ENCODE measurements at places on chromosomes 2 and 18.

- DNase-seq, result no peak
Measured at GRCh38 chr18:32520771-32521170, 50.1 kb upstream of the GAREM1 start.

DNA sequence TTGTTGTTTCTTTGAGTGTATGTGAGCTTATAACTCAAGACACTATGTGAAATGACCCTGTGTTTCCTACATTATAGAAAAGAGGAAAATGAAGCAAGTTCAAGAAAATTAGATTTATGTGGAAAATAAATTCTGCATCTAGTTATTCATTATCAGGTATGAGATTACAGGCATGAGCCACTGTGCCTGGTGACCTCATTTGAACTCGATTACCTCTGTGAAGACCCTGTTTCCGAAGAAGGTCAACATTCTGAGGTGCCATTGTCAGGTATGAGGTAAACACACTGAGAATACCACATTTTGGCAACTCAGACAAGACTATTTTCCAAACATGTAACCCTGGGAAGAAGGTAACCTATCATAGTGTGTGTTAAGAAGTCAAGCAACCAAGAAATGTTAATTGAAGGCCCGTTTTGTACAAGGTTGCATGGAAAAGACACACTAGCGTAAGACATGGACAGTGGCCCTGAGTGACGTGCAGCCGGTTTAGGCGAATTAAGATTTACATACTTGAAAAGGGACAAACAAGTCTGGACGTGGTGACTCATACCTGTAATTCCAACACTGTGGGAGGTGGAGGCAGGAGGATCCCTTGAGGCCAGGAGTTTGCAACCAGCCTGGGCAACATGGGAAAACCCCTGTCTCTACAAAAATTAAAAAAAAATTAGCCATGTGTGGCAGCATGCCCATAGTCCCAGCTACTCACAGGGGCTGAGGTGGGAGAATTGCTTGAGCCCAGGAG, 186.6 kb downstream of the NEDD4L start:
- DNase-seq, result no peak

DNA sequence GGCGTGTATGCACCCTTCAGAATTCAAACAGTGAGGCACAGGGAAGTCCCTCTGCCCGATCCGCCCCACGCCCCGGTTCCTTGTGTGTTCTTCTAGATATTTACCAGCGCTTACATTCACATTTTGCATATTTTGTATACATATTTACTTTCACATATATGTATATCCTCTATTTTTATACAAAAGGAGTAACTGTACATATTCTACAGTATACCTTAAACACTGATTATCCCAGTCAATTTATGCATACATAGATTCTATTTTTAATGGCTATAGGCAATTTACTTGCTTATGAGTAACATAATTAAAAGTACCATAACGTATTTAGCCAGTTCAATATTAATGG, 307 bp upstream of the DUSP11 start:
- no peak for DNase-seq

DNA sequence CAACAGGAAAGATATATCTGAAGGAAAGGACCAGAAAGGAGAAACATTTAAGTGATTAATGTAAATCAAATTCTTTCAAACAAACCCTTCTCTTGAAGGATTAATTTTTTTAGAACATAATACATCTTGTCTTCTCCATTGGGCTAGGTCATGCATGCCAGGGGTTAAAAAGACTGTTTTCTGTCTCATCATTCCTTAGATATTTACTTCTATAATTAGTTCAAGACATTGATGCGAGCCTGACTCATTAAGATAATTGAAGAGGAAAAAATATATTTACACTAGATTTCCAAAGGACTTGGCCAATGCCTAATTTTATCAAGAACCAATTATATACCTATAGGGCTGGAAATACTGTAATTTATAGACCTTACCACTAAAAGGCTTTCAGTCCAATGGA, 166.6 kb upstream of the SETBP1 start:
- no peak for DNase-seq

DNA sequence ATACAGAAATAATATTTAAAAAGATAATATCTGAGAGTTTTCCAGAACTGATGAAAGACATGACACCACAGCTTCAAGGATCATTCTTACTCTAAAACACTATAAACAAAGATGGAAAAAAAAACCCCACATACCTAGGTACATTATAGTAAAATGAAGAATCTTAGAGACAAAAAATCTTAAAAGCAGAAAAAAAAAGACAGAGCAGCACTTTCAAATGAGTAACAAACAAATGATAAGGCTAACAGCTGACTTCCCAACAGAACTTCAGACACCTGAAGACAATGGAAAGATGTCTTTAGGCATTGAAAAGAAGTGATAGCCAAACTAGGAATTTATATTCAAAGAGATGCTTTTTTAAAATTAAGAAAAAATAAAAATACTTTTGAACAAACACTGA, 21.2 kb upstream of the AFF3 start:
- no peak for DNase-seq

DNA sequence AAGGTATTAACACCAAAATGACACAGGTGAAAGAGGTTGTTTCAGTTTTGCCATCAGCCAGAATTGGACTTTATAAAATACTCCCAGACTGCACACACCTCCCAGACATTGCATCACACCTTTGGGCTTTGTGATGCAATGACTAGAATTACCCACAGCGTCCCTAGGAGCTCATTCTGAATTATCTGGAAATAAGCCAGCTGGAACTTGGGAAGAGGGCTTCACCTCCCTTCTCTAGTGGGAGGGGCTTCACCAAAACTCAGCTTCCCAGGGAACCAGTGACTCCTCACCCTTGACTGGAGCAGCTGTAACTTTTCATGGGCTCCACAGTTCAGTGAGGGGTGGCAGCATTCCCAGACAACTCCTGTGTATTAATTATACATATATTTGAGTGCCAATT, 83.1 kb upstream of the BZW1 start:
- DNase-seq, result no peak

DNA sequence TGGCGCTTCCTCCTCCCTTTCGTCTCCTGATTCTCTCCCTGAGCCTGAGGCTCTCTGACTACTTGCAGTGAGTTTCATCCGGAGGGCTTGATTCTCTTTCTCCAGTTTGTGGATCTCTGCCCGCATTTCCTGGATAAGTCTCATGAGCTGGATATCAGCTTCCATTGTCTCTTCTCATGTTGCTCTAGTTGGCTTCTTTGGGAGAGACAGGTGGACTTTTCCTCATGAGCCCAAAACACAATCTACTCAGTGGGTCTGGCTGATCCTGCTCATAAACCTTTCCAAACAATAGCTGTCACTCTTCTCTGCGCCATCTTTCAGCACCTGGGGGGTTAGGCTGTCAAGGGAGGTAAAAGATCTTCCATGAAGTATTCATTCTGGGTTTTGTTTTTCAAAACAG, at the start of gene CCDC195:
TSS of gene CCDC195 (minus strand) at position 165 of the 400 bp plus-strand sequence. CDS start at position 165, 0 bp downstream.
- no peak for DNase-seq

DNA sequence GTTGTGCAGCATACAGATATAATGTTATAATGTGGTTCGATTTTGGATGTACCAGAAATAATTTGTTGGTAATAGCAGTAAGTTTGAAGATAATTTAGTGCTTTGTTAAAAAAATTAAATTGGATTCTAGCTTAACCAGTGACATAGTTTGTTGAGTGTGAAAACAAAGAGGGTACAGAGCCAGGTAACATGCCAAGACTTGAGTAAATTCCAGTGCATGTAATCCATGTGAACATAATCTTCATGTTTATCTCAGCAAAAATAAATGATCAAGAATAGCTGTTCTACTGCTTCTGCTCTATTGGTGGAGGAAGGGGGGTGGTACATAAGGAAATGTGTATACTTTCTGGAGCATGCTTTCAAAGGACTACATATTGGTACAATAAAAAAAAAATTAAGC, 165.8 kb downstream of the DNAH7 start:
- no peak for DNase-seq

DNA sequence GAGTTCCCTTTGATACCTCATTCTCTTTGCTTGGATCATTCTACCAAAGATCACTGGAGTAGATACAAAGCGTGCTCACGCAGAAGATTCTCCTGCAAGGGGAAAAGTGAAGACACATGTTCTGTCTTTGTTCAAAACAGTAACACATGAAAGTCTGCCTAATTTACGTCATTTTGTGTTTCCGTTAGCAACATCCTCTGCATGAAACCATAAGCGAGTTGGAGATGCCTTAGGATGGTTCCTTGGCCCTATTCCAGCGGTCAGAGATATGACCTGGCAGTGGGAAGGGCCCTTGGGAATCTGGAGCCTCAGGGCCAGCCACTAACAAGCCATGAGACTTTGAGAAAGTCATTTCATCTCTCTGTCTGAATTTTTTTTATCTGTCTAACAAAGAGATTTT, 180.9 kb upstream of the TWIST2 start:
- DNase-seq, result no peak

- DNase-seq, result no peak
Measured at GRCh38 chr2:172162225-172162733, 59.6 kb upstream of the DLX2 start.

DNA sequence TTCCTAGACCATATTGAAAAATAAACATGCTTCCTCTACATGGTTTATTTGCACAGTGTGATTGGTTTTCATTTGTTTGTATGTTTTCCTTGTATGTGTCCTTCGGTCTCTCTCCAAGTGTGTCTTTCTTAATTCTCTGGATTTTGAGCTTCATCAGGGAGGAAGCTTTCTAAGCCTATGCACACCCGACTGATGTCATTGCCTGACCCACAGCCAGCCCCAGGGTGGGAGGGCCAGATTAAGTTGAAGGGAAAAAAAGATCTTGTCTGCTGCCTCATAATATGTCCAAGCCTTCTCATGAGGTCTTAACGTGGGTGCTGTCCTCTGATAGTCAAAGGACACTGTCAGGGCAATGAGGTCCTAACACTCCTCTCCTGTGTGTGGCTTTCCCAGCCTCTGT, 115.2 kb downstream of the MARCHF4 start:
- no peak for DNase-seq

GRCh38 chr2:163711258-163711657, 24.6 kb downstream of the FIGN start:
- no peak for DNase-seq

- no peak for DNase-seq
Measured at GRCh38 chr2:64609942-64610281, 43.8 kb downstream of the SERTAD2 start.

DNA sequence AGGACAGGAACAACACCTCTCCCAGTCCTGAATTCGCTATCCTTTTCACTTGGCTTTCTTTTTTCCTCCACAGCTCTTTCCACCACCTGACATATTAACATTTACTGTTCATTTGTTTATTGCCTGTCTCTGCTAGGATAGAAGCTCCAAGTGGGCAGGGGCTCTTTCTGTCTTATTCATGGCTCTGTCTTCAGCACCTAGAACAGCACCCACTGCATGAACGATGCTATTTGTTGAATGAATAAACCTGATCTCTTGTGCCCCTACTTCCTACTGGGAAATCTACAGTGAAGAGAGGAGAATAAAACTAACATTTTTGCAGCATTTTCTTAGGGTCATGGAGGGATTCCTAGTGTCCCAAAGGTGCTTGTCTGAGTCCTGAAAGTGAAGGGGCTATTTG, 24.4 kb upstream of the GAREM2 start:
- DNase-seq, result no peak

- no peak for DNase-seq
Measured at GRCh38 chr2:53913721-53914120, 54.0 kb upstream of the GPR75 start.

GRCh38 chr2:148667113-148667836, 22.7 kb downstream of the EPC2 start:
- DNase-seq, result no peak

- DNase-seq, result no peak
Measured at GRCh38 chr2:38466876-38467767, 90.0 kb upstream of the ATL2 start.
